HEK293T (cell line): ENCODE measurements at places on chromosomes 12 and 14.

DNA sequence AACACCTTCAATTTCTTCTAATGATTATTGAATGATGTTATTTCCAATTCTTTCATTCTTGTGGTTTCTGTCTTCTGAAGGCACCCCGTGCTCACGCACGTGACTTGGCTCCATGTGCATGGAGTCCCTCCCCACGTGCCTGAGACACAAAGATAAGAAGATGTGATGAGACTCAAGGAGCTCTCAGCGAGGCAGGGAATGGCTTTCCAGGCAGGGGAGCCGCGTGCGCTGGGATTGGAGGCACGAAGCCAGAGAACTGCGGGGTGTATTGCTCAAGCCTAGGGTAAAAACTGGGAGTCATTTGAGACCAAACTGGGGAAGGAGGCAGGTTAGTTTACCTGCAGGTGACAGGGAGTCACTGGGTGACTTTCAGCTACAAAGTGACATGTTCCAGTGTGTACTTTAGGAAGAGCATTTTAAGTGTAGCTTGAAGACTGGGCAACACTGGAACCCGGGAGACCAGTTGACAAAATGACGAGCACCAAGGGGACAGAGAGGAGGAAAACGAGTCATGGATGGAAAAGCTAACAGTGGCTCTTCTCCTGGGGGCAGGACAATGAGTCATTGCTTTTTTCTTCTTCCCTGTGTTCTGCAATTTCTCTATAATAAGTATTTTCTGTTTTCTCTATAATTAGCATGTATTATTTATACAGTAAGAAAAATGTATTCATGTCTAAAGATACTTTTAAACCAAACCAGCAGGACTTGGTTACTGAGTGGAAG, 311.7 kb upstream of the FKBP4 start:
- no peak for DNase-seq

DNA sequence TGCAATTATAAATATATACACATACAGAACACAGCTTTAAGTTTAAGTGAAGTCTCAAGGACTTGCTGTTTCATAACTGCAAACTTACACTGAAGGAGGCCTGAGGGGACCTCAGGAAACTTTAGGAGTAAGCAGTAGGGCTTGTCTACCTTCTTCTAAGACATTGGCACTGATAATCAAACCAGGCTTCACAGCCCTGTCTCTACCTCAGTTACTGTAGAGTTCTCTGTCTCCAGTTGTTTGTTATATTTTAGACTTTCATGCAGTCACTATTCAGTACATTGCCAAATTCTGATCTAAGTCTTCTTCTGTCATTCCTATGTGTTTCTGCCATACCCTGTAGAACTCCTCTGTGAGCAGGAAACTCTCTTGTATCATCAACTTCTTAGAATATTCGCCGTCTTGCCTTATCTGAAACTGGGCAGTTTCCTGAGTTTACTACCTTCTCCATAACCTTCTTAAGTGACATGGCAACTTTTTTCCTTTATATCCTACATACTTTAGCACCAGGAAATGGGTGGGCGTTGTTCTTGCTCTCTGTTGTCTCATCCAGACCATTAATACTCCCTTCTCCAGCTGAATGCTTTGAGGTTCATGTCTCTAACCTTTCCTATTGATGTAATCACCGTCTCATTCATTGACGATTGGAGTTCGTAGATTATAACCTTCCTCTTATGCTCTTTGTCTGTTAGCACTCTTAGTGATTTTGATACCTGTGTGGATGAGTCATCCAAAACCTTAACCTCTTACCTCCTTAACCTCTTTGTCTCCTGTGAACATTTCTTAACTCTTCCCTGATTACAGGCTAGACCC, 11.4 kb downstream of the APAF1 start:
- no peak for DNase-seq

DNA sequence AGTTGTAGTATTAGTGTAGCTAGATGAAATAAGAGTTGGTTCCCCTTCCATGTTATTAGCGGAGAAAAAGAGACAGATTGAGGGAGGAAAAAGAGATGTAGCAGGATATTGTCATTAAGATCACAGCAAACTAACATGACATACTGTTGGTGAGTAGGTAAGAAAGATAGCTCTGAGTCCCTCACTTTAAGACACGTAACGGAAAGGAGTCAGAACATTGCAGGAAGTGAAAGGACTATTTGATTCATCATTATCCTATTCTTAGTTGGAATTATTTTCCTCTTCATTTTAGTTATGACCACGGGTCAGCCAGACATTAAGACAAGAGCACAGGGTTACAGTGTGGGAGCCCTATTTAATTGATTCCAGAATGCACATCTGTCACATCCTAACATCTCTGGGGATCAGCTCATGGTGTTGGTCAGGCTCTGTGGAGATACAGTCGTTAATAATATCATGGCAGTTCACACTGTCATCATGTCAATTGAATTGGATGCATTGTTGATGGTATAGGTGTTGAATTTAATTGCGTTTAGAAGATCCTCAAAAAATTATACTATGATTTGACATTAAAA, 55.0 kb downstream of the TMX1 start:
- no peak for DNase-seq

- DNase-seq = peak; percentile 19
These were observed 220.6 kb upstream of the OR4E1 start for GRCh38 chr14:21894003-21894897.

DNA sequence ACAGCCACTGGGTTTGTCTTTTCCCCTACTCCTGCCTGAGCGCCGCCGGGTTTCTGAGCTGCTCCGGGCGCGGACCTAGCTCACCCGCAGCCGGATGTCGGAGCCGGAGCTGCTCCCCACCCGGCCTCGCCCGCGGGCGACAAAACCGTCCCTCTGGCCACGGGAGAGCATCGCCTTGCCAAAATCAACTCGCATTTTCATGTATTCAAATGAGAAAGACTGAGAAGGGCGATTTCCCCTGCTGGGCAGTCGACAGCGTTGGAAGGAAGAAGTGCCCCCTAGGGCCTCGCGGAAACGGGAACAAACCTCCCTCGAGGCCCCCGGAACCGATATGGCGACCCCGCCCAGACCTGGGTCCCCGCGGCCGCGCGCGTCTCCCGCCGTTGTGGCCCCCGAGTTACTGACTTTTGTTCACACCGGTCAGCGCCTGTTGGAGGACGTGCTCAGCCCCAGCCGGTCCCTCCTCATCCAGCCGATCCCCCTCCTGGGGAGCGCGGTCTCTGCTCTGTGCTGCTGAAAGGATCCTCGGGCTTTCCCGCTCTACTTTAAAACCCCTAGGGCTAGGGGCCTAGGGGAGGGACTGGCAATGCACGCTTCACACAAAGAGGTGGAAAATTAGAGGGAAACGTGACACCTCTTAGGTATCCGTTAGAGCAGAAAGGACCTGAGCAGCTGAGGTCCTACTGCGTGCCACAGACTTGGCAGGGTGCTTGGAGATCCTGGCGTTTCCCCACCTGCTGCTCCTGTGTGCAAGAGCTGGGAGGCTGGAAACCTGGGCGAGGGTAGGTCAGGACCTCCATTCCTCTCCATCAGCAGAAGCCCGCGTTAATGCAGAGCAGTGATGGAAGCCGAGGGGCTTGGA, 4.3 kb downstream of the TTC6 start:
- peak; percentile 25 for DNase-seq
